ENCODE measurements at places on chromosomes 7 and 10.

DNA sequence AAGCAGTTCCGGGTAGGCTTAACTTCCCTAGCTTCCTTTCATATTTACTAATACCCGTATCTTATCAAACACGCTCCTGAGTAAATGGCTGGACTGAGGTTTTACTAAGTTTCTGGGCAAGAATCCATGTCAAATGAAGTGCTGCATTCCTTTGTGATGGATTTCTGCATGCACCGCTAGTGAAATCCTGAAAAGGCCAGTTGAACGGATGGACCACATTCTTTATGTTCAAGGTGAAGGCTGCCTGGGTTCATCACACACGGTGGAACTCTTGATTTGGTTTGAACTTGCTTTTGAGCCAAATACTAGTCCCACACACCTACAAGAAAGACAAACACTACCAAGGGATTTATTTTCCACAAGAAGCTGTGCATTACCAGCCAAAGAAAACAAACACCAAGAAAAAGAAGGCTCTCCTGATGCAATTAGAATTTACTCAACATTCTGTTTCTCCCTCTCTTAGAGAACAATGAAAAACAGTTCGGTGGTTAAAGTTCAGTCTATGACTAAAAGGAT lies 255.0 kb upstream of the SEMA3C start:
- DNase-seq = no peak

DNA sequence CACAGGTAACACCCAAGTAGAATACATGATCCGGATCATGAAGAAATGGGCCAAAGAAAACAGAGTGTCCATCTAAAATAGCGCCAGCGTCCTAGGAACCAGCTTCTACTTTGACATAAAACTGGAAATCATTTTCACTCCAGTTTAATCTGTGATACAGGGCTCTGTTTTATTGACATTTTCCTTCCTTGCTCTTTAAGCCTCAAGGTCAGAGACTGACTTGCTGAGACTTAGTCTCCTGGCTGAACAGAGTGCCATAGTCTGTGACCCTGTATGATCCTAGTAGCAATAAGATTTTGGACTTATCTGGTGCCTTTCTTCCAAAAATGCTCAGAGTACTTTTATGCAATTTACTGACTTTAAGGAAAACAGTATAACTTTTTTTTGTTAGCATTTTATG lies 41.7 kb upstream of the UBN2 start:
- DNase-seq = no peak

- no peak for DNase-seq
Measured at GRCh38 chr7:123571684-123572083, 14.1 kb upstream of the NDUFA5 start.

- DNase-seq = no peak
Measured at GRCh38 chr7:85600395-85600794, 413.5 kb upstream of the SEMA3D start.

DNA sequence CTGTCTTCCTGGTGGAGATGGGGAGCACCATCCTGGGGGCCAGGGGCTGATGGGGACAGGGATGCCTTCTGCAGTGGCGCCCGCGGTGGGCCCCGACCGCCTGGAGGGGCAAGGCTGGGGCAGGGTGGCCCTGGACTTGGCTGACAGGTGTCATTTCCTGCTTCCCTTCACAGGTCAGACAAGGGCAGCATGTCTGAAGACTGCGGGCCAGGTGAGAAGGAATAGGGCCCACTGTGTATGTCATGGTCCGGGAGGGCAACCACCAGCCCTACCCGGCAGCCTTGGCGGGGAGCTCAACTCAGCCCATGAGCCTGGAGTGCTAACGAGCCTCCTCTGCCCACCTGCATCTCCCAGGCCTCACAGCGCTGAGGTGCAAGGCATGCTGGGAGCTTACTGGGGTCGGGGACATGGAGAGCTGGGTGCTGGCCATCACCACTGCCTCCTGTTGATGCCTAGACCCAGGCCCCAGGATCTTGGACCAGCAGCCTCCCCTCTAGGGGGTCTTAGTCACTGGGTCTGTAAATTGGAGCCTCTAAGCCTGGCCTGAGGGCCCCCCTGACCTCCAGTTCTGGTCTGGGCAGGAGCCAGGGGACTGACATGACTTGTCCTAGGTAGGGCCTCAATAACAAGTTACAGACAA lies 28.0 kb upstream of the SRRM3 start:
- DNase-seq = no peak

DNA sequence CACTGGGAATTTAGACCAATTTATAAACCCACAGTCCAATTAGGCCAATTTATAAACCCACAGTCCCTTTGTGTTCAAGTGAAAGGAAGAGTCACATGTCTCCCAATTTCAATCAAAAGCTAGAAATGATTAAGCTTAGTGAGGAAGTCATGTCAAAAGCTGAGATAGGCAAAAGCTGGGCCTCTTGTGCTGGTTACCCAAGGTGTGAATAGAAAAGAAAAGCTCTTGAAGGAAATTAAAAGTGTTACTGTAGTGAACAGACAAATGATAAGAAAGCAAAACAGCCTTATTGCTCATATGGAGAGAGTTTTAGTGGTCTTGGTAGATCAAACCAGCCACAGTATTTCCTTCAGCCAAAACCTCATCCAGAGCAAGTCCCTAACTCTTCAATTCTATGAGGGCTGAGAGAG lies 245.0 kb downstream of the HDAC9 start:
- no peak for DNase-seq

- DNase-seq = no peak
Measured at GRCh38 chr7:77759294-77759889, 38.8 kb downstream of the TMEM60 start.

DNA sequence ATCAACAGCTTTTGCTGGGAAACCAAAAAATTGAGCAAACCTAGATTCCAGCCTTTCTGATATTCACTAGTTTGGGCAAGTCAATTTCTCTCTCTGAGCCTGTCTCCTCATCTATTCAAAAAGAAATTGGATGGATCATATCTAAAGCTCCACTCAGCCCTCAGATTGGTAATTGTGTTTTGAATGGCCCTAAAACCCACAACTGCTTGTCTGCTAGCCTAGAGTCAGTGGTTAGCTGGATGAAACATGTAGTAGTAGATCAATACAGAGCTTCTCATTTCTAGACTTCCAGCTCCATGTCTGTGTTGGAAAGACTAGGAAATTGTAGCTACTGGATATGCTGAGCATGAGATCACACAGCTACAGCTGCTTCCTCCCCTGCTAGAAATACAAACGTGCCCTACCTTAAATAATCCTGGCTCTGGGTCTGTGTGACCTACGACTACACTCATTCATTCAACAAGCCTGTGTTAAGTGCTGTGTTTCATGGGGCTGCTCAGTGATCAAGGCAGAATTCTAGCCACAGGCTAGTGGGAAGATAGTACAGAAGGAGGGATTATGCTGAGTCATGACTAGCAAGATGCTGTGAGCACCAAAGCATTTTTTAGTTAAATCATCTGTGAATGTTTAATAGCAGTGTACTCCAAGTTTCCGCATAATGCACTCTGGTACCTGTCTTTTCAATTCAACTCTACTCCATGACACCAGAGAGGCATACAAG lies 15.7 kb downstream of the DNTT start:
- DNase-seq = no peak

DNA sequence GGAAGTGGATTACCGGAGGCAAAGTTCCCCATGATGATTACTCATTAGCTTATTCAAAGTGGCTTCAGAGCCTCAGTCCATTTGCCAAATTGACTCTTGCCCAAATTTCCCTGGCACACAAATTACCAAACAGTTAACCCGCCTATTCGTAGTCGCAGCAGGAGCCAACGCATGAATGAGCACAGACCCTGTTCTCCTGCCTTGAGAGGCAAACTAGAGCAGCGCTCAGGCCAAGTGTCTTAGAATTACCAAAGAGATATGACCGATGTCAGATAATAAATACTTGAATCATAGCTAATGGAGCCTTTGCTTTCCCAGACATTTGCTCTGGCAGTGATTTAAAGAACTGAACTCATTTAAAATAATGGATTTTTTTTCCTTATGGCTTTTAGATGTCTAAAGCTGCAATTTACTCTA lies 64.9 kb downstream of the CTTNBP2 start:
- no peak for DNase-seq
